KG1 (cell line): ENCODE measurements at places on chromosomes 12 and 14.
A peak's percentile ranks its signal among the peaks of the same experiment; 100 is the strongest.

DNA sequence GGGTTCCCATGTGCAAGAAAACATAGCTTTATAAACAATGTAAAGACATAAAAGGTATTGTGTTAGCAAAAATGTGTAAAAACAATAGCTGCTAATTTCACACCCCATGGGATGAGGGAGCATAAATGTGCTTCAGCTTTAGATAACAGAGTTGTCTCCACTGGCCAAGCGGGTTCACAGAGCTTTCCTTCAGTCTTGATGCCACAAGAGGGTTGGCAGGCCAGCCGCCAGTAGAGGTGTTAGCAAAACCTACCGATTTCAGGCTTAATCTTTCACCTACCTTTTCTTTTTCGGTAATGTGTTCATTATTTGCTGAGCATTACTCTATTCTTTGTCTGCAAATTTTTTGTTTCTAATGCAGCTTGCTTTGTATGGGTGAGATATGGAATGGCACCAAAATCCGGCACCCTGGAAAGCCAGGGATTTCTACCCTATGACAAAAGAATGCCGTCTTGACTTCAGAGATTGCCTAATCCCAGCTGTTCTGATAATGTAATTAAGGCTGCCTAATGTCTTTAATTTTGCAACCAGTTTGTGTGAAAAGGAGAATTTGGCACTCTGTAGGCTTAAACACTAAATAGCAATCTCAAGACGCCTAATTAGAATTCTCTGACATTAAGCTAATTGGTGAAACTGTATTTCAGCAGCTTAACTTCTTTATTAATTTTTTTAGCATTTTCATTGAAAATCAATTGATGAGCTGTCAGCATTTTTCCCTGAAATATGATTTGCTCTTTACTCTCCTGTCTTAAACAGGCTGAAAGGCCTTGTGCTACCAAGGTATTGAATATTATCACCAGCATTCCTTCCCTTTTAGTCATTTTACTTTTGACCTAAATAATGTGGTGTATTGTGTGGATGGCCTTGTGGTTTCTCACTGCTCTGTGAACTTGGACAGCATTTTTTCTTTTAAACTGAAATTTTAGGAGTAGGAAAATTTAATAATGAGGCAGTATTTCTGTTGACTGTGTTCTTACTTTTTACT lies 60.7 kb downstream of the POLR3B start:
- no peak for DNase-seq

DNA sequence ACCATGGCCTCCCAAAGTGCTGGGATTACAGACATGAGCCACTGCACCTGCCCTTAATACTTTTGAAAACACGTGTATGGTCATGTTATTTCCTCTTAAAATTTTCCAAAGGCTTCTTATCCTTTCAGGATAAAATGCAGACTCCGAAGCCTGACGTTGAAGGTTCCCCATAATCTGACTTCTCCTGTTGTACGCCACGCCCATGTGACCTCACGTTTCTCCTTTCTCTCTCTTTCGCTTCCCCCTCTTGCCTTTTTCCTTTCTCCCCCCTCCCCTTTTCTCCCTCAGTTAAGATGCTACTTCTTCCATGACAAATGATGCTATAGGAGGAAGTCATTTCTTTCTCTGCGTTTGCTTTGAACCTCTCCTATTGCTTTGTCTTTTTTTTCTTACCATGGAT lies 266.0 kb downstream of the FBXL14 start:
- DNase-seq = no peak

GRCh38 chr14:64823305-64823861 lies 56.3 kb downstream of the SPTB start:
- peak; percentile 42 for DNase-seq

DNA sequence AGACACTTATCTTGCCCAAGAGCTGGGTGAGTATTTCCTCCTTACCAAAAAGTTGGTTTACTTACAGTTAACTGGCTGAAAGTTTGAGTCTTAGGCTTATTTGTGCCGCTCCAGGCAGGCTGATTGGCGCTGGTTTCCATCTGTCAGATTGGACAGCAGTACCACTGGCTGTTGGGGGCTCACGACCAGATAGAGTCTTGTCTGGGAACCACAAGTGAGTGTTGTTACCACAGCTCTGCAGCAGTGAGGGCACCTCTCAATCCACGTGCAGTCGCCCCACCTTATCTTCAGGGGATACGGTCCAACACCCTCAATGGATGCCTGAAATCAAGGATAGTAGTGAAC lies 58.9 kb downstream of the DDX51 start:
- no peak for DNase-seq

GRCh38 chr14:23182372-23183157 lies 895 bp downstream of the SLC7A8 start:
- DNase-seq = no peak

DNA sequence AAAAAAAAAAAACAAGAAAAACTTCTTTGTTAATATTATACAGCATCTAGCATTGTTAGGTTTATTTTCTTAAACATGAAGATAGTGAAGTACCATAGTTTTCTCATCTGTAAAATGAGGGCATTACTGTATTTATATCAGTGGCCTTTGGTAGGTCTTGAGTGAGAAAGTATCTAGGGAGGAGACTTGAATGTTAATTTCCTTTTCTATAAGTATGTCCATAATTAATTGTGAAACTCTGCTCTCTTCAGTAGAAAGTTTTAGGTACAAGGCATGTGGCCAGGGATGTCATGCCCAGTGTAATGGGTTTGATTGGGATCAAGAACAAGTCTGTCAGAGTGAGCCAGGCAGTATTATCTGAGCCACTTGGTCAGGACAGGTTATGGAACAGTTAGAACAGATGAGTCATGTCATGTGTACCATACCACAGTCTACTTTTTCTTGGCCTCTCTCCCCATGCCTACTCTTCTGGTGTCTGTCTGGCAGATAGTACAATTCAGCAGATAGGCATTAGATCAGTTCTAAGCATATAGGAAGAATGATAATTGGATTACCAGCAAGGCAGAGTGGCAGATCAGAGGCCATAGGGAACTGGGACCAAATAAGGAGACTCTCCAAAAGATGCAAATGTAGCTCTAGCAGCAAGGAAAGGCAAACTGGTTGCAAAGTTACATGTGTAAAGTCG lies 30.4 kb downstream of the FBXO34 start:
- no peak for DNase-seq

GRCh38 chr14:72128629-72129028 lies 196.4 kb downstream of the RGS6 start:
- DNase-seq = peak; percentile 63

GRCh38 chr12:42426746-42427145 lies 100.8 kb downstream of the PPHLN1 start:
- DNase-seq = no peak

DNA sequence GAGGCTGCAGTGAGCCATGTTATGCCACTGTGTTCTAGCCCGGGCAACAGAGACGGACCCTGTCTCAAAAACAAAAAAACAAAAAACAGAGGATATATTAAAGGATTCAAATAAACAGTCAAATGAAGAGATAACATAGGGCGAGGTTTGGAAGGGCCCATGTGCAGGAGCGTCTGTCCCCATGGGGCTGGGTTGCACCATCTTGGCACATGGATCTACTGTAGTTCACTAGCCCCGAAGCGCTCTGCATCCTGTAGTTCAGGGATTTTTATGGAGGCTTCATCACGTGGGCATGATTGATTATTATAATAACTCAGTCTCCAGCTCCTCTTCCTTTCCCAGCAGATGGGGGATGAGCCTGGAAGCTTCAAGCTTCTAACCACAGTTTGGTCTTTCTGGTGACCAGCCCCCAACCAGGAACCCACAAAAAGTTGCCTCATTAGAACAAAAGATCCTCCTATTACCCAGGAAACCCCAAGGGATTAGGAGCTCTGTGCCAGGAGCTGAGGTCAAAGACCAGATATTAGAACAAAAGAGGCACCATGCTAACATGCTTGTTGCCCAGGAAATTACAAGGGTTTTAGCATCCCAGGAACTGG lies 59.9 kb downstream of the HCAR2 start:
- no peak for DNase-seq

GRCh38 chr12:32586390-32586789 lies 92.7 kb upstream of the DNM1L start:
- DNase-seq = no peak

DNA sequence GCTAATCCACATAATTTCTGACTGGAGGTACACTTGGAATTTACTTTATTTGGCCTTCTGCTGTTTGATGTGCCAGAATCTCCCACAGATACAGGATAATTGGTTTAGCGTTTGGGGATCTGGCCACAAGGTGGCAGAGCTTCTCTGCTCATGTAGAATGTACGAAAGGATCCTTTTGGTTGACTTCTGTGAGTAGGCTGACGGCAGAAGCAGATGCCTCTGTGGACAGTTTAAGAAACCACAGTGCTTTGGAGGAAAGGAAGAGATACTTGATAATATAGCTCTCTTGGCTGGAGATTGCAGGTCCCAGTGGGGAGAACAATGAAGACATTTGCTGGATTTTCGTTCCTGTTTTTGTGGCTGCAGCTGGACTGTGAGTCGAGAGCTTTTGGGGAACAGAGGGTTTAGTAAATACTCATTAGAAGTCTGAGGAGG lies 75.3 kb upstream of the OR4E1 start:
- DNase-seq = peak; percentile 30

- DNase-seq = no peak
Observed at GRCh38 chr12:66025477-66025876, 105.1 kb downstream of the LLPH start.

DNA sequence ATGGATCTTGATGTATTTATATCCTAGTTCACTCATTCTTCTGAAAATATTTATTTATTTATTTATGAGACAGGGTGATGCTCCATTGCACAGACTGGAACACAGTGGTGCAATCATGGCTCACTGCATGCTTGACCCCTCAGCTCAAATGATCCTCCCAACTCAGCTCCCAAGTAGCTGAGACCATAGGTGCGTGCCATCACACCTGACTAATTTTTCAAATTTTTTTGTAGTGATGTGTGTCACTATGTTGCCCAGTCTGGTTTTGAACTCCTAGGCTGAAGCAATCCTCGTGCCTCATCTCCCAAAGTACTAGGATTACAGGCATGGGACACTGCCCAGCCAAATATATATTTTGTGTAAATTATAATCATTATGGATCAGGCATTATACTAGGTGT lies 595.6 kb upstream of the ATP2B1 start:
- no peak for DNase-seq

DNA sequence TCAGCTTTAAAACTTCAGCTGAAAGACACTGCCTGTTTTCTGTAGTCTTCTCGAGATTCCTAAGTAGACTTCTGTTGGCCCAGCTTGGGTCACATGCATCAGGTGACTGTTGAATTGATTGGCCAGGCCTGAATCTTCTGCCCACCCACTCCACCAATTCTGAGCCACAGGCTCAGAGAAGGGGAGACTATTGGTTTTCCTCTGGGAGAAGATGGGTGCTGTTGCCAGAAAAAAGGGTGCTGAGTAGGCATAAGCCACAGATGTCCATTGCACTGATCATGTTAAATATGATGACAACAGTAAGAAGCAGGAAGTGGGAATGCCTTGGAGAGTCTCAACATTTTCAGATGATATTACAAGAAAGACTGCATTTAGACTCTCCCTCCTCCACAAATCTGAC lies 6.8 kb upstream of the SPTLC2 start:
- DNase-seq = no peak

- DNase-seq = no peak
Observed at GRCh38 chr12:130137040-130138018, 24.9 kb upstream of the FZD10 start.

- no peak for DNase-seq
Observed at GRCh38 chr12:41362931-41363330, 174.8 kb downstream of the PDZRN4 start.

DNA sequence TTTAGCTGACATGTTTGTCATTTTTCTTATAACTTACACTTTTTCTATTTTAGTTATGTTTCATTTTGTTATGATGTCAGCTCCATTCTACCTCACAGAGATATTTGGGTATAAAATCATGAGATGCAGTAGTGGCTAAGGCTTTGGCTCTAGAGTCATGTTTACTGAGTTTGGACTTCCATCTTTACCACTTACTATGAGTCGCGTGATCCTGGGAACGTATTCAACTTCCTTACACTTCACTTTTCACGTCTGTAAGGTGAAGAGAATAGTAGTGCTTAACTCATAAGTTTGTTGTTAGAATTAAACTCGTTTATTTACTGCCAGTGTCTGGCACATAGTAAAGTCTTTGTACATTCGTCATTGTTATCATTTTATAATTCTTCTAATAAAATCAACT lies 126.3 kb downstream of the ERC1 start:
- no peak for DNase-seq

- no peak for DNase-seq
Observed at GRCh38 chr12:5078423-5078822, 34.7 kb downstream of the KCNA5 start.

DNA sequence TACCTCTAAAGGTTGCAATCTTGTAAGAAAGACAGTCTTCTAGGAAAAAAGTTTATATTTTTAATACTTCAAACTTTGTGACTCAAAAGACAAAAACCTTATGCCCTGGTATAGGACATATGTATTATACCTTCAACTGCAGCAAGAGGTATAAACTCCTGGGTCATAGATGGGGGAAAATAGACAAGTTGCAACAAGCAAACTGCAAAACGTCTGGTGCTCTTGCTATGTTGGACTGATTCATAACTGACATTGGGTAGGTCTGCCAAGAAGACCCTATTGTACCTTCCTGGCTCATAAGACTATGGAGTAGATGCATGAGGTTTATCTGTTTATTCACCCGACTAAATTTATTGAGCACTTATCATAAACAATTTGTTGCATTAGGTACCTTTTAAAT lies 40.9 kb downstream of the BEST3 start:
- DNase-seq = no peak

DNA sequence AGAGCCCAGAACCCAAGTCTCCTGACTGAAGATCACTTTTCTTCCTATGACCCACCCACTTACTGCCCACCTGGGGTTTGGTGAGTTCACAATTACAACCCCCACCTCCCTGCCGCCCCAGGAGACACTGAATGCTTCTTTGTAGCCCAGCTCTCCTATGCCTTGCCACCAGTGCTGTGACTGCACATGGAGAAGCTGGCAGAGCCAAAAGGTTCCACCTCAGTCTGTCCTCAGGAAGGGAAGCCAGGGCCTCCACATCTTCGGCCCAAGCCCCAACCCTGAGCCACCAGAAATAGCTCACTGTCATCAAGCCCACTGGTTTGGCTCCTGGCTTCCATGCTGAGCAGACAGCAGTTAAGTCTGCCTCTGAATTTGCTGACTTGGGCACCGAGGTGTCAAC lies 25.6 kb downstream of the OTUB2 start:
- DNase-seq = no peak

DNA sequence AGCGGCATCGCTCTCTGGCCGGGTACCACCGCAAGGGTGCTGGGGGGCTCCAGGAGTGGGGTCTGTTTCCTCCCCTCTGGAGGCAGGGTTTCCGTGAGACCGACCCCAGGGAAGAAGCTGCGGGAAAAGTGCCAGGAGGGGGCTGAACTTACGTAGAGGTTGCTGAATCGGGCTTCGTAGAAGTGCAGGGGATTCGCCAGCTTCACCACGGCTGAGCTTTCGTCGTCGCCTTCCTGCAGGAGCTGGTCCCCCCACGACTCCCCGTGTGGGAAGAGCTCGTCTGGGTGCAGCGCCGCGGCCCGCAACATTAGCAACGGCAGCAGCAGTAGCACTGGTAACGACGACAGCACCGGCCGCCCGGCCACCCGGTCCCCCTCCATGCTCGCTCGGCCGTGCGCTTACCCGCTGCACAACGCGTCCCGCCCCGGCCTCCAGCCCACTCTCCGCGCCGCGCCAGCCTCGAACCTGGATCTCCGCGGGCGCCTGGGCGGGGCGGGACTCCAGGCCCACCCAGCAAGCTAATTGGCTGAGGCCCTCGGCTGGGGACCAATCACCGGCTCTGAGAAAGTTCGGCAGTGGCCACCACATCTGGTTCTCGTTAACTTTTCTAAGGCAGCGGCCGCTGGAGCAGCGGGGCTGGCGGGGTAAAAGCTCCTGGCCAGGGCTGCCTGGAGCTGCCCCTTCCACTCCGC lies at the start of gene NID2:
TSS of gene NID2 (minus strand) at position 445 of the 692 bp plus-strand sequence. CDS start at position 380, 65 bp downstream.
- DNase-seq = no peak
